Renal cortical epithelial cell (primary cell): ENCODE measurements at places on chromosomes 11 and 22. TPM values are rescaled to one million over a fixed set of nuclear protein-coding genes. Genes with fewer than 3 reads are reported as not detected.

- no peak for DNase-seq
Measured at GRCh38 chr22:39715778-39716495, 145.4 kb downstream of the CACNA1I start.

DNA sequence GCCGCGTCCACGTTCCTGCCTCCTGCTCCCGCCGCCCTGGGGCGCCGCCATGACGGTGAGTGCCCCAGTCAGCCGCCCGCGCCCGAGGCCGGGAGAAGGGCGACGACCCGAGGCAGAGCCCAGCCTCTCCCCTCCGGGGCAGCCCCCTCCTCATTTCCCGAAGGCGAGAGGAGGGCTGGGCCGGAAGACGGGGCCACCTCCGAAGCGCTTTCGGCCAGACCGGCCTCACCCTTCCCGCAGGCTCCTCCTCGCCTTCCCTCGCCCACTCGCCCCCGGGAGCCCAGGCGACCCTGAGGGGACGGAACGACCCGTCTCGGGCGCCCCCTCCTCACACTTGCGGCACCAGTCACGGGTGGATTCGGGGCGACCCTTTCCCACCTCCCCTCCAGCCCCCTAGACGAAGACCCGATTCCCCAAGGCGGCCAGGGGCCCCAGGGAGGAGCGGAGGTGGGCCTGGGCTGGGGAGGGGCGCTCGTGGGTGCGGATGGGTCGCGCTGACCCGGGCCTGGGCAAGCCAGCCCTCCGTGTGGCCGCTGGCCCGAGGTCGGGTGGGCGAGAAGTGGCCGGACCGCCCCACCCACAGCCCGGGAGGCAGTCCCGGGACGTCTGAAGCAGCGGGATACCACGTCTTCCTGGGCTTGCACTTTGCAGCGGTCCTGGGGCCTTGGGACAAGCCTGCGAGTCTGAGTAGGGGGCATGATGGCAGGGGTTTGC, 49.7 kb downstream of the TRIOBP start:
- DNase-seq: no peak

- DNase-seq: no peak
Measured at GRCh38 chr22:42360348-42360747, 71.9 kb downstream of the NFAM1 start.

- DNase-seq: peak; percentile 96
Measured at GRCh38 chr11:130383344-130384211, 44.8 kb downstream of the ADAMTS8 start.

DNA sequence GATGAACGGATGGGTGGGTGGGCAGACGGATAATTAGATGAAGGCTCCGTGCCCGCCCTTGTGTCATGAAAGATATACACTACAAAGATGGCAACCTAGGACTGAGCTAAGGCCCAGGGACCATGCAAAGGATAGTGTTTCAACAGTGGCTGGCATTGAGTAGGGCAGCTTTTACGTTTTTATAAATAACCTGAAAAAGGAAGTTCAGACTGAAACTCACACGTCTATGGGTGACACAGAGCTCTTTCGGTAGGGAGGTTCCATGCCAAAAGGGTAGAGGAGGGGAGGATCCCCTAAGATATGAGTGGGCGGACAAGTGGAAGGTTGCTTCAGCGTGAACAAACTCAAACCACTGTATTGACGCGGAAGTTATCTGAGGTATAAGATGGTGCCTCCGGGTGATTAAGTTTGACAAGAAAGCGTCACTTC, 90.5 kb downstream of the UBASH3B start:
- DNase-seq: no peak

DNA sequence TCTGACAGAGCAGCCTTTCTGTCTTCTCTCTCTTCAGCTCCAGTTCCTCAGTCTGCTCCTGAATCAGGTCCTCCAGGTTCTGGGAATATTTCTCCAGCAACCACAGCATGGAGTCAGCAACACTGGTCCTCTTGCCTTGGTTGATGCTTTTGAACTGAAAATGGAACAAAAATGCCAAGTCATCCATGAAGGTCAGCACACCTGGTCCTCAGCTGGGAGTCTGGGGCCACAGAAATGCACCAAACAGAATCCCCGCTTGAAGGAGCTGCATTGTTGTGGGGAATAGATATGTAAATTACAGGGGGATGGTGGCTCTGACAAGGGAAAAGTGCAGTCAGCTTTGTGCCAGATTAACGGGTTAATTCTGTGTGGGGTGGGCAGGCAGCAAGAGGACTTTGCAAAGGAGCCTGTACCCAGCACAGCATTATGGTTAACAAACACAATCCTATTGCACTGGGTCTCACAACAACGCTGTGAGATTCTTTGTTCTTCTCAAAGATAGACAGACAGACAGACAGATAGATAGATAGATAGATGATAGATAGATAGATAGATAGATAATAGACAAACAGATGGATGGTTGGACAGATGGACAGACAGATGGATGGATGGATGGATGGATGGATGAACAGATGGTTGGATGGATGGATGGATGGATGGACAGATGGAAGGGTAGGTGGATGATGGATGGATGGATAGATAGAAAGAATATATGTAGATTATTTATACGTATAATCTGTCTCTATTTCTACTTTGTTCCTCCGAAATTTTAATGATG, 33.8 kb upstream of the LRRC32 start:
- DNase-seq: no peak

DNA sequence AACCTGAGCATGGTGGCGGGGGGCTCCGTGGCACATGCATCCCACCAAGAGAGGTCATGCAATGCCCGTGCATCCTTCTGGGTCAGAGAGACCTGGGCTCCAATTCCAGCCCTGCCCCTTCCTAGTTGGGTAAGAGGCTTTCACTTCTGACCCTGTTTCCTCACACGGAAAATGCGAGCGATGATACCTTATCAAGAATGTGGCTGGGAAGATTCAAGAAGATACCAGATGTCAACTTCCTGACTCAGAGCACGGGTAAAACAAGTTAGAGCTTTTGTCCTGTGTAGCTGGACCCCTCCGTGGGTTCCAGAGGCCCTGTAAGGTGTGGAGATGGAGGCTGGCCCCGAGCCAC, 8.7 kb upstream of the DGKZ start:
- no peak for DNase-seq

DNA sequence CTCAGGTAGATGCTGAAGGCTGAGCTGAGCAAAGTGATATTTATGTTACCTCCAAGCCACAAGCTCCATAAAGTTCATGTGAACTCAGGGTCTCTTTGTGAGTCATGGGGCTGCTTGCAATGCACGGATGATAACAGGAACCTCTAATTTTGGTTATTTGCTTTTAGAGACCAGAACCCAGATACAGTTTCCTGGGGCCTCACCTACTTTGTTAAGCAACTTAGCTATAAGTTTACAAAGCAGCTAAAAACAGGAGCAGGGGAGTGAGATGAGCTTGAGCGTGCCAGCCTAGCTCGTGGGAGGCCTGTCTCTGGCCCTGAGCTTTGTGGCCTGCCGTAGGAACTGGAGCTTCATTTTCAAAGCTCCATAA, 29.2 kb downstream of the SREBF2 start:
- peak; percentile 45 for DNase-seq

DNA sequence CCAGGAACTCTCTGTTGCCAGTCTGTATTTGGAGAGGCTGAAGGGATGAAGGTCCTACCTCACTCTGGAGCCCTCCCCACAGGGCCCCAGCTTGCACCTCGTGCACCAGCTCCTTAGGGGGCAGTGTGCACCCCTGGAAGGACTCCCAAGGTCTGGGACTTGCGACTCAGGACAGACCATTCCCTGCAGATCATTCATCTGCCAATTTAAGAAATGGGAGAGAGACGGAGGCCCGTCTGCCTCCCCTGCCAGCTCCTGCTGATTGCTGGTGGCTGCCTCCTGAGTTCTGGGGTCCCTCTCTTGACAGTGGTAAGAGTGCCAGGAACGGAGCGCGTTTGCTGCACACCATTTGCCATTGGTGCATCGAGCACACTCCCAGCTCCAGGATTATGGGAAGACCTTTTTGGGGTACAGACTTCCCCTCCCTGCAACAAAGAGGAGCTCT, 27.4 kb upstream of the MALAT1 start:
- DNase-seq: peak; percentile 72

- DNase-seq: no peak
Measured at GRCh38 chr11:27139742-27140367, 99.2 kb downstream of the BBOX1 start.

GRCh38 chr11:1167751-1168231, 10.0 kb downstream of the MUC5AC start:
- DNase-seq: no peak

DNA sequence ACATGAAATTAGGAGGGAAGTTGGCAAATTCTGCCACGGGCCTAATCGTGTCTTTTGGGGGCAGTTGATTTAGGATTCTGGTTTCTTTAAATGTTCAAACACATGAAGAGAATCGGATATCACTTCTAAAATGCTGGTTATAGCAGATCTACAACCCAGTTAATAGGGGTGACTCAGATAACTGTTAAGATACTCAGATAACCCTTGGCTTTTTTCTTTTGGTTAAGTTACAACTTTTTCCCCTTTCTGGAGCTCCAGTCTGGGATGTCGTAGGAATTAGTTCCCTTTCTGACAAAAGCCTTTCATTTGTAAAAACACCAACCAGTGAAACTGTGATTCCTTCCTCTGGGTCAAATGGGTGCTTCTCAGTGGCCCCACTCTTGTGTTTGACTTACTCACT, 976 bp downstream of the DEPDC7 start:
- no peak for DNase-seq

DNA sequence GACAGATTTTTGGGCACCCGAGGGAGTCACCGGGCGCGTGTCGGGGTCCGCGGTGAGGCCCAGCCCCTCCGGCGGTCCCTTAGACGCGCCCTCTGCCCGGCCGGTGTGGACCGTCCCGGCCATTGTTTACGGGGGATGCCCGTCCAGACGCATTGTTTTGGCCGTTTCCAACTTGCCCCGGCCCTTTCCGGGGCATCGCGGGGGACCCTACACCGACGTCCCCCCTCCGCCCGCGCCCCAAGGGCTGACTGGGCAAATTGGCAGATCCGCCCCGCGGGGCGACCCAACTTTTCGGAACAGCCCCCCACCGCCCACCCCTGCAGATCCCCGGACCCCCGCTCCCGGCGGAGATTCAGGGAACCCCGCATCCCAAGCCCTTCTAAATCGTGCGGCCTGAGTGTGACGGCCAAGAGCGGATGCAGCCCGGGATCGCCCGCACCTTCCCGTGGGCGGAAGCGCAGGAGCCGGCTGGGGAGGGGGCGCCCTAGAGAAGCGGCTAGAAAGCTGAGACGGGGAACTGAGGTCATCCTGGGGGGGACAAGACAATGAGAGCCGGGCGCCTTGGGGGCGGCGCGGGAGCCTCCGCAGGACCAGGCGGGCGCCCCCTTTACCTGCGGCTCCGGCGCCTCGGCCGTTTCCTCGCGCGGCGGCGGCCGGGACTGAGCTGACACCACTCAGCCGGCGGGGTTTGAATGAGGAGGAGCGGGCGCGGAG, 17.1 kb upstream of the CCT8L2 start:
- no peak for DNase-seq

DNA sequence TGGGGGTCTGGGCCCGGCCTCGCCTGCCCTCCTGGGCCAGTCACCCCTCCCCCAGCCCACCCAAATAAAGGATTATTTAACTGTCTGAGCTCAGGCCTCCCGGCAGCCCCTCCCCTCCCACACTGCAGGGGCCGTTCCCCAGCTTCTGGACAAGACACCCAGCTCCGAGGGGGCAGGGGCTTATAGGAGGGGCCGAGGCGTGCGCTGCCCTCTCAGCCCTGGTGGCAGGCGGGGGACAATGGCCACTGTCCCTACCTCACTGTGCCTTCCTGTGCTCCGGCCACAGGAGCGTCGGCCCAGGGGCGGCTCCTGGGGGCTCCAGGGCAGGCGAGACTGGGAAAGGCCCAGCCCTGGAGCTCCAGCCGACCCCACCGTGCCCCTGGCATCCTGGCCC, 2.2 kb upstream of the SELENOO start:
- no peak for DNase-seq

DNA sequence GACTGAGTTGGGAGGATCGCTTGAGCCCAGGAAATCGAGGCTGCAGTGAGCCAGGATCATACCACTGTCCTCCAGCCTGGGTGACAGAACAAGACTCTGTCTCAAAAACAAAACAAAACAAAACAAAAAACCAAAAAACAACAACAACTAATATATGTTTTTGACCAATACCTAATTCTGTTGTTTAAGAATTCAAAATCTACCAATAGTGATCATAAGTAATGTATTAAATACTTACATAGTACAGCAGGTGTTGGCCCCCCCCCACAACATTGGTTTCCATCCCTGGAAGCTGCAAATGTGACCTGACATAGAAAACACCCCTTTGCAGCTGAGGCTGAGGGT, 74.7 kb downstream of the KCNQ1 start:
- no peak for DNase-seq

- no peak for DNase-seq
Measured at GRCh38 chr11:121336279-121336937, 43.8 kb downstream of the SC5D start.

DNA sequence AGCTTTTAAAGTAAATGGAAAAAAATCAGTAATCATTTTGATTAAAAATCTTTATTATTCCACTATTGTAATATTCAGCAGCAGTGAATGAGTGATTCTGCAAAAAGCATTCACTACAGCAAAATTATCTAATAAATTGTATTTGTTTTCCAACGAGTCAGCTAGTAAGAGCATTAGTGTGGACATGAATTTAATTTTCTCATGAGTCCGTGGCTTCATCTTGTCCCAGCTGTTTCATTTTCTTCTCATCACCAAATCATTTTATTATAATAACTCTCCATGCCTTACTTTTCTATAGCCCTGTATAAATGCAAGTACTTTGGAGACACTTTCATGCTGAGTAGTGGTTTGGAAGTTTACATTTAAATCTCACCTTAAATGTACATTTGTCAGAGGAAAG, 66.2 kb downstream of the FANCF start:
- no peak for DNase-seq

CNGA4 gene
- total RNA-seq: 0.25 and 0.35 TPM in 2 replicates

MRTFA gene
- total RNA-seq: 29.3 and 77.7 TPM in 2 replicates

TRIM51G gene
- not detected in 2 replicates for total RNA-seq

OR52I2 gene
- not detected in 2 replicates for total RNA-seq

GNAZ gene
- 1.4 and 2.0 TPM in 2 replicates for total RNA-seq

MPZL3 gene
- 15.8 and 41.8 TPM in 2 replicates for total RNA-seq

RAB38 gene
- total RNA-seq: 10.7 and 12.3 TPM in 2 replicates

RPS6KA4 gene
- 46.0 and 49.3 TPM in 2 replicates for total RNA-seq

NLRP14 gene
- 0.10 TPM in 1 of 2 replicates, not detected in the other for total RNA-seq

ACTN3 gene
- total RNA-seq: not detected in 2 replicates
